Inflammatory macrophage treated with lipopolysaccharide for 1 hour (primary cell): ENCODE measurements at places on chromosomes 6 and 20.

DNA sequence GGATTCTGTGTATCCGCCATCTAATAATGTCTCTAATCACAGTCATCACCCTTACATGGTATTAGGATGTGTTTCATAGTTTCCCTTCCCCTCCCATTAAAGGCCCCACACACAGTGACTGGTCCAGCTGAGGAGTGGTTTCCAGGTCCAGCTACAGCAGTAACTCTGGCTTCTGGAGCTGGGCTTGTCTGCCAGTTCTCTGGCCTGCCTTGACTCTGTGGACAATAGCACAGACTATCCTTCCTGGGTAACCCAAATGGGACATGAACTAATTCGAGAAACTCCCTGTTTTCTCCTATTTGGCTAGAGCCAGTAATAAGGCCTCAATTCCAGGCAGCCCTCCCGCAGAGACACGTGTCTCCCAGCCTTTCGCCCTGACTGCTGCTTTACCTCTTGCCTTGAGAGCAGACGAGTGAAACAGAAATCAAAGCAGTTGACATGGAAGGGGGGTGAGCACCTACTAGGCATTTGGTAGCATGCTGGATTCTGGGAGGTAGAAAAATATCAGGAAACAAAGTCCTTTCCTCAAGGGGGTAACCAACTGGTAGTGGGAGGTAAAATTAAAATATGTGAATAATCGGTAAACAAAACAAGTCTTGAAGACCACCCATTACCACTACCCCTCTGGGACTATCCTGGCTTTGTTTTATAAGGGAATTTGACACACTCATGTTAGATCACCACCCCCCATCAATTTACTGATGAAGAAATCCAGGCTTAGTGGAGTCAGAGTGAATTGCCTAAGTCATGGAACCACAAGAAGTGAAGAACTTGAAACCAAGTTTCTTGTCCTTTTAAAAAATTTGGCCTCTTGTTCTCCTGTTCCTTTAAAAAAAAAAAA lies 1.2 kb downstream of the TRAF3IP2 start:
- peak; percentile 71 for DNase-seq

DNA sequence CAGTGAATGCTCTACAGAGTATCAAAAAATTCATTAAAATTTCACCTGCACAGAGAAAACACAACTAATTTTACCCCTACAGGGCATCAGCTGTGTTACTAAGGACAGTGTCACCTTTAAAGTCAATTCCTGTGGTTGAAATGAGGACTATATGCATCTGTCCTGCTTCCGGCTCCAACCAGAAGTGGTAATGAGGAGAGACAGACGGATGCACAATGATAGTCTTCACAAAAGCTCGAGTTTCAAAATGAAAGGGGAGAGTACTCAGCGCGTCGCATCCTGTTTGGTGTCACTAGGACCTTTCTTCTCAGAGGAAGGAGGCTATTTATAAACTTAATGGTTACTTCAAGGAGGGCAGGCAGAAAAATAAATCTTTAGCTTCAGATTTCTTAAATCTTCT lies 86.5 kb downstream of the LYRM4 start:
- no peak for DNase-seq

GRCh38 chr6:161163466-161164181 lies 110.2 kb downstream of the AGPAT4 start:
- DNase-seq = no peak

- peak; percentile 98 for DNase-seq
These were observed at the start of gene TRIM38 for GRCh38 chr6:25962149-25963127. Gene TRIM38 (plus strand): TSS chr6:25962802. CDS start chr6:25966523, 3,721 bp downstream.

DNA sequence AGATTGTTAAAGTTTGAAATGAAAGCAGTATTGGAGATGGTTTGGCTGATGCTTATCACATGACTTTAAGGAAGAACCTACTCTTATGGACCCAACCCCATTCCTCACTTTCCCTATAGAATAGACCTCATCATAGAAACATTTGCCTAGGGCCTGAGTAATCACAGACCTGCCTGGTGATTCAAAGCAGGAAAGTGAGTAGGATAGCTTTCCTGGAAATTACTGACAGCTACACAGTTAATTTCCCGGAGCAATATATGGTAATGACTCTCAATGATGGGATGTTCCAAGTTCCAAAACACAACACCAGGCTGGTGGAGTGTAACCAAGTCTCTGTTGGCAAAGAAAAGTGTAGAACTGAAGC lies 233.8 kb downstream of the SIM1 start:
- DNase-seq = no peak

- DNase-seq = no peak
These were observed 6.8 kb downstream of the BPIFB6 start for GRCh38 chr20:33038243-33038642.

DNA sequence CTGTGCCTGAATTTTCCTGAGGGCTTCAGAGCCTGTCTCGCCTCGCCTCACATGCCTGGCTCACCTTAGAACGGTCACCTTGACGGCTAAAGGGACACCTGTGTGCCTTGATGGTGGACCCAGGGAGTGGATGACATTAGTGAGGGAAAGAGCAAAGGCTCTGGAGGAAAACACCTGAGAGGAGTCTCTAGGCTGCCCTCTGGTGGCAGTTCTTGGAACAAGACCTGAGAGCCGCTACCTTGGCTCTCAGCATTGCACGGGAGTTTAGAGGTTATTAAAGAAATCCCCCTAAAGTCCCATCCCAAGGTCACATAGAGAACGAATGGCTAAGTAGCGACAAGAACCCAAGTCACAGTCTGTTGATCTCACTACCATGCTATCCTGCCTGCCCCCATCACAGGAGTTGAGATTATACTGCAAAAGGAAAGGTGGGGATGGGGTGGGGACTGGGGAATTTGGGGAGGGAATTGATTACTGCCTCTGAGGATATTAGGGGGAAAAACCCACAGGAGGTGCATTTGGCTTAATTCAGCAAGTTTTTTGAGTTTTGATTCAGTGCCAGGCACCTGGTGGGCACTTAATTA lies 7.9 kb upstream of the CDSN start:
- DNase-seq = no peak

DNA sequence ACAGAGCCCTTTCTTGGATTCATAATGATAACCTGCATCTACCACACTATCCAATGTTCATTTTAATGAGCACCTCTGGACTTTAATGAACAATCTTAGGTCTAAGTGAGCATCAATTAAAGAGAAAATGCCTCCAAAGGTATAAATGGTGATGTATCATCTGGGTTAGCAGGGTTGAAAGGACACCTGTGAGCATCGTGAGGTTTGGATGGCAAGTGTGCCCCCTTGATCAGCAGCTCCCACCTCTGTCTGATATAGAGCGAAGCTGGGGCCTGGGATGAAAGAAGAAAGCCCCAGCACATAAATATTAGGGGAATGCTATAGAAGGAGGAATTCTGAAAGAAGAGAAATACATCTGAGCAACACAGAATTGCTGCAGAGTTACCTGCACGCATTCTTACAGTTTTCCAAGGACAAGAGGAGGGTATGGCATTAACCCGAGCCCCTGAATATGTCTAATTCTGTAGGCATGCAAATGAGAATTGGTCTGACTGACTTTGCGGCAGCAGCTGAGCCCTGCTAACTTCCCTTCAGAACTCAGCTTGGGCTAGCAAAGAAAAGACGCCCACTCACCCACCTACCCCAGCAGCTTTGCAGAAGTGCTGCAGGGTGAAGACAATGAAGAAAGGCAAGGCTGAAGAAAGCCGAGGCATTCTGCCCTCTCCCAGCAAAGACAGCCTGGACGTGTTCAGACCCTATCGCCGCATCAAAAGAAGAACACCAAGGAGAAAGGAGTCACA lies 136.2 kb downstream of the GMPR start:
- peak; percentile 85 for DNase-seq

DNA sequence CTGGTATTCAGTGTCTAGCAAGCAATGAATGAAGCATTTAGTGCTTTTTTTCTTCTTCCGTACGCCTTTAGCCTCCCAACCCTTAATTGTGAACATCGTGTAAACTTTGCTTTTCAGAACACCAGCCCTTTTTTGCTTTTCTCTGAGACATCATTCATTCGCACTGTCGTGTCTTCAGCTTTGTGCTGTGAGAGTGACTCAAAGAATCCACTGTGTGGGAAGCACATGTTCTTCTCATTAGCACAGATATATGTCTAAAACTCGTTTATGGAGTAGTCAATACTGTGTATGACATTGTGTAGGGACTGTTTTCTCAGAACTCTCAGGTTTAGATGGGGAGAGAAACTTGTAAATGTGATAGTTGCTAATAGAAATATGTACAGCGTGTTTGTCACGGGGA lies 279.1 kb downstream of the FARS2 start:
- DNase-seq = no peak

DNA sequence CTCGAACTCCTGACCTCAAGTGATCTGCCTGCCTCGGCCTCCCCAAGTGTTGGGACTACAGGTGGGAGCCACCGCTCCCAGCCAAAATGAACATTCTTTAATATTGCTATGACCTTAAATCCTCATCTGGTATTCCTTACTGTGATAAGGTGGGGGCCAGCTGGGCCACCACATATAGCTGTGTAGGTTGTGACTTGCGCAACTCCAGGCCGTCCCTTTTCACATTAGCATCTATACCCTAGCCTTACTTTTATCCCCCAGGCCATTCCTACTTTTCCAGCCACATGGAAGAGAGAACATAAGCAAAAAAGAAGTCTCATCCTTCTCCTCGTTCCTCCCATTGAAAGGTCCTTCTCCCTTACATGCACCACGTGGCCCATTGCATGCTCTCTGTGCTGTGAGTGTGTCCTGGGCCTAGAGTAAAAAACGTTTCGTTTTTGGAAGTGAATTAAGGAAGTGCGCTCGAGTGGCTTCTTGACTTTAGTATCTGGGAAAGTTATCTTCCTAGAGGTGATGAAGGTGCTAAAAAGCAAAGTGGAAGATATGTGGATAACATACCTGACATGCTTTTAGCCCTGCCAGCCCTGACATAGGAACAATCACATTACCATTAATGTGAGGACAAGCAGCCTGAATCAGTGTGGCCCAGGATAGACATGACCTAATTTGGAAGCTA lies 56.8 kb upstream of the KIF13A start:
- no peak for DNase-seq

GRCh38 chr6:79158856-79159516 lies 75.5 kb downstream of the HMGN3 start:
- DNase-seq = no peak

DNA sequence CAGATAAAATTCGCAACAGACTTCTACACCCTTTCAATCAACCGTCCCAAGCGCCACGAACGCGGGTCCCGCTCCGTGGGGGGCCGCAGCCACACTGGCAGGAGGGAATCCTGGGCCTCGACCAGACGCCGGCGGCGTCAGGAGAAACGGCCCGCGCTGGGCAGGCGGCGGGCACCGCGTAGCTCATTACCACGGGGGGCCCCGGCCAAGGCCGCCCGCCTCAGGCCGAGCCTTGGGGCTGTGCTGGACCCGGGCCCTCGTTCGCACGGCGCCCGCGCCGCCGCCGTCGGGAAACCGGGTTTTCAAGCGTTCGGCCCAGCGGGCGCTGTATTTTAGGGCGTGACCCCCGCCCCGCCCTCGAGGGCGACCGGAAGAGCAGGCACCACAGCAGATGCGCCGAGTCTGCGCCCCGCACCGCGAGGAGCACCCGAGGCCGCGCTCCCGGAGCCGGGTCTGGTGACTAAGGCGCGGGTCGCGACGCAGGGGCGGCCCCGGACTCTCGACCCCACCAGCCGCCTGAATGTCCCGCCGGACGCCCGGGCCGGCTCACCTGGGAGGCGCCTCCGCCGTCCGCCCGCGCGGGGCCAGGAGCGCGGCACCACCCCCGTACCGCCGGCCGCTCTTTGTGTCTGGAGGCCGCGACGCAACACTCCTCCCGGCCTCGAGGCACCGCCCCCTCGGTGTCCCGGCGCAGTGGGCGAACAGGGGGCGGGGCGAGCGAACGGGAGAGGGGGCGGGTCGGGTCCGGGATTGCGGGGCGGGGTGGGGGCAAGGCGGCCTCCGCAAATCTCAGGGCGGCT lies at the start of gene NINL:
Gene NINL, minus strand, starts transcription at position 627 of the 800 bp plus-strand sequence. CDS start 58,944 bp downstream, outside the sequence.
- peak; percentile 8 for DNase-seq

DNA sequence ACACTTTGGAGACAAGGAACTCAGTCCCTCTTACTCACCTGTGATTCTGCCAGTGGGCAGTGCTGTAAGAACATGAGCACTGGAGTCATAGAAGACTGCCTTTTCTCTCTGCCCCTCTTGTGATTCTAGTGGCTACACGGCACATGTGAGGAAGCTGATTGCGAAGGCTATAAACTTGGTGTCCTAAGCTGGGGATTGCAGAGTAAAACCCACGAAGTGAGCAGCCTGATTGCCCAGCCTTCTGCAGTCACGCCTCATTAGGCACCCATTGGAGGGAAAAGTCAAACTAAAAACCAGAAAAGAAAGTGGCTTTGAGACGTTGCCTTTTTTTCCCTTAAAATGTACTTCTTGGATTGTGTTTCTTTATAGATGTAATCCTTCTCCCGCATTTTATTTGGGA lies 748.4 kb upstream of the CHD6 start:
- no peak for DNase-seq

DNA sequence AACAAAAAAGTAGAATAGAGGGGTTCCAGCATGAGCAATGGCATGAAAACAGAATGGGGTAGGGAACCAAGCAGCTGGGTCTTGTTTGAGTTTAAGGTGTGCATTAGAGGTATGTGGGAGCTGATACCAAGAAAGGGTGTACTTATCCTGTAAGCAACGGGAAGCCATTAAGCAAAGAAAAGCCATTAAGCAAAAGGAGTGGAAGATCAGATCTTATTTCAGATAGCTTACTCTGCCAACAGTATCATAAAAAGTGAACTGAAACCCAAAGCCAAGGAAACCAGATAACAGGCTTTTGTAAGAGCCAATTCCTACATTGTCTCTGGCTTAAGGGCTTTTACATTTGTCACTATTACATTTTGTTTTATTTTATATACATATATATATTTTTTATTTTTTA lies 21.3 kb upstream of the BEND6 start:
- no peak for DNase-seq

DNA sequence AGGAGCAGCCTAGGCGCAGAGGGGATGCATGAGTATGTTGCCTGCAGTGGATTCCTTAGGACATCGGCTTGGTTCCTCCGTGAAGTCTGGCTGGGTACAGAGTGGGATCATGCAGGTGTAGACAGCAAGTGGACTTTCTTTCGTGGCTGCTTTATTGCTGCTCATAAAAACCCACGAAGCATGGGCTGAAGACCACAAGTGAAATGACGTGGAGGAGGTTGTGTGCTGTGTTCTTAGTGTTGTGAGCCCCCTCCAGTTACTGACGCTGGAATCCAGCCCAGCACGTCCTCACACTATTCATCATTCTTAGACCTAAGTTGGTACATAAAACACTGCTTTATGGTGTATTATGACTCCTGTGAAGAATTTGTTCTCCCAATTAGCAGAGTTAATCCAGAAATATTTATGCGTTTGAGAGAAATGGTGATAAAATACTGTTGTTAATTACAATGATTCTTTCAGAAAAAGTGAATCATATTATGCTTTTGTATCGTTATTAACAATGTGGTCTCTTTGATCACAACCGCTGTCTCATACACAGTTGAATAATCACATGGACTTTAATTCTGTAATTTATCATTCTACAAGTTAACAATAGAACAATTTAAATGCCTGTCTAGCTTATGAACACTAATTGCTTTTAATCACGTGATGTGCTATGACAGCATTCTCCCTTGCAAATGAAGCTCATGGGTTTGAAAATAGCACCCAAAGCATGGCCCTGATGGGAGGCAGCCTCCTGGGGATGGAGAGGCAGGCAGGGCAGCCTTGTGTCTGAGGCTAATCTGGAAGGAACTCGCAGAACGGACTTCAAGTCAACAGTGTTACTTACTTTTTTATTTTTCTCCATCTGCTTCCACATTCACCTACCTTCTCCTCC lies 233.9 kb upstream of the SYNDIG1 start:
- DNase-seq = no peak

GRCh38 chr6:30206799-30207618 lies 6.2 kb downstream of the TRIM26 start:
- DNase-seq = no peak

- DNase-seq = peak; percentile 39
These were observed 218.2 kb downstream of the OR2B2 start for GRCh38 chr6:27693766-27694546.

GRCh38 chr6:166655251-166655650 lies 28.2 kb upstream of the RPS6KA2 start:
- no peak for DNase-seq
